Fibroblast of skin of scalp (primary cell): ENCODE measurements at places on chromosomes 1 and 21.
A peak's percentile ranks its signal among the peaks of the same experiment; 100 is the strongest.

DNA sequence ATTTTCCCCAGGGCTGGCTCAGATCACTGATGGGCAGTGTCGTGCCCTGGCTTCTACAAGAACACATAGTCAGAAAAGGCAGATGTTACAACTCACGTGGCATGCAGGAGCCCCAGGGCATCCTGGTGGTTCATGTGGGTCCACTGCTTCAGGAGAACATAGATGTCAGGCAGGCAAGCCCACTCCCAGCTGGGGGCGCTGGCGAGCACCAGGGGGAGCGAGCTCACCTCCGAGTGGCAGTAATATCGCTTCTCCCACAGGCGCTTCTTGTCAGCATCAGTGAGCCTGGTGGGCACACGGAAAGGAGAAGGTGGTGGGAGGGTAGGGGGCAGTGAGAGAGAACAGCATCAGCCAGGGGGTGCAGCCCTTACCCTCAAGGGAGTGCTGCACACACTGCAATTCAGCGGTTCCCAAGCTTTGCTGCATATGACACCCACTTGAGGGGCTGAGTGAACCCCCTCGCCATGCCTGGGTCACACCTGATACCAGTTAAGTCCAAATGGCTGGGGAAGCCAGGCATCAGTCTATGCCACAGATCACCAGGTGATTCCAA lies 34.3 kb upstream of the PPP1R15B start:
- DNase-seq, result peak; percentile 29

- DNase-seq, result no peak
Observed at GRCh38 chr21:32957545-32957944, 68.2 kb upstream of the OLIG2 start.

- peak; percentile 84 for DNase-seq
Observed at GRCh38 chr1:205543351-205544301, 39.2 kb downstream of the CDK18 start.

DNA sequence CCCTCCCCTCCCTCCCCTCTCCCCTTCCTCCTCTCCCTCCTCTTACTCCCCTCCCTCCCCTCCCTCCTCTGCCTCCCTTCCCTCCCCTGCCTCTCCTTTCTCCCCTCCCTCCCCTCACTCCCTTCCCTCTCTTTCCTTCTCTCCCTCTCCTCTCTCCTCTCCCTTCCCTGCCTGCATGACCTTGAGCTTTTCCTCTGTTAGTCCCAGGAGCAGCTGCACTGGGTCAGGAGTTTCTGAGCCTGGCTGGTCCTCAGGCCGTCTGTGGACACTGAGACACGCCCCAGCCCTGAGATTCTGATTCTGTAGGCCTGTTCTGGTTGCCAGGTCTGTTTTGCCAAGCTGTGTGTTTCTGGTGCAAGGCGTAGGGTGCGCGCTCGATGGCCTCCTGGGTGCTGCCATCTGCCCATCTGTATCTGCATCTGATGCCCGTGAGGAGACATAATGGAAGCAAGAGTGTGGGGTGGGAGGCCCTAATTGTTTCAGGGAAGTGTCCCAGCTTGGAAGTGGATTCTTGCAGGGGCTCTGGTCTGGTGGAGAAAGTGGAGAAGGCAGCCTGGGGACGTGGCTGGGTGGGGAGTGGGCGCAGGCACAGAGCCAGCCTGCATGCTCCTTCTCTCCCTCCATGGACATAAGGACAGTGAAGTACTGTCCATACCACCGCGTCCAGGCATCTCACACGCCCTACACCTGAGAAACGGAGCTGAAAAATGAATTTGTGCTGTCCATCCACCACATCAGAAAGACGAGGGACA lies 97.2 kb downstream of the WDR4 start:
- DNase-seq, result no peak

DNA sequence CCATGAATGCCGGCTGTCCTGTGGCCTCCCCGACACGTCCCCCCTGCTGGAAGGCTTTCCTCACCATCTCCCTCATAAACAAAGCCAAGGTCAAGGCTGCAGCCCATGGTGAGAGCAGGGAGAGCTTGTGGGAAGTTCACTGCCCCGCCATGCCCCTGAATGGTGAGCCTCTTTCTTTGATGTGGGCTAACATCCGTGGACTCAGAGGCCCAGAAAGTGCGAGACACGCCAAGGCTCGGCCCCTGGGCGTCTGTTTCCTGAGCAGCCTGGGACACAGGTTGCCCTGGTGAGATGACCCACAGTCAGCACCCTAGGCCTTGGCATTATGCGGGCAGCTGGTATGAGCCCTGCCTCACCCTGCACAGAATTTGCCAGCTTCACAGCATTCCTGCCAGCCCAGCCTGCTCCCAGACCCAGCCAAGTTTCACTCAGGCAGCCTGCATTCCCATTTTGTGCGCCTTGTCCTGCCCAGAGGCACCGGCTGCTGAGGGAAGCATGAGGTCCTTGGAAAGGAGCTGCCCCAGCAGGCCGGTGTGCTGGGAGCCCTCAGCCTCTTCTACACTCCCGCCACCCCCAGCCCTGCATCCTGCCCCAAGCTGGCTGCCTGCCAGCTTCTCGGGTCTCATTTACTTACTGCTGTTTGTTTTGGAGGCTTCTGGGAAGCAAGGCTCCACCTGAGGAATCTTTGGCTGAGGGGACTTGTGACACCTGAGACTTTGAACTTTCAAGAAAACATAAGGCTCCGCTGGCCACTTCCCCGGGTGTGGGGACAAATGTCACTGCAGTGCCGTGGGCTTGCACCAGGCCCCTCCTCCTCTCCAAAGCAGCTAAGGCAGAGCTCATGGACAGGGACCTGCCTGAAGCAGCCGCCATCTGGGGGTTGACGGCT lies 31.9 kb downstream of the NEK2 start:
- peak; percentile 20 for DNase-seq

DNA sequence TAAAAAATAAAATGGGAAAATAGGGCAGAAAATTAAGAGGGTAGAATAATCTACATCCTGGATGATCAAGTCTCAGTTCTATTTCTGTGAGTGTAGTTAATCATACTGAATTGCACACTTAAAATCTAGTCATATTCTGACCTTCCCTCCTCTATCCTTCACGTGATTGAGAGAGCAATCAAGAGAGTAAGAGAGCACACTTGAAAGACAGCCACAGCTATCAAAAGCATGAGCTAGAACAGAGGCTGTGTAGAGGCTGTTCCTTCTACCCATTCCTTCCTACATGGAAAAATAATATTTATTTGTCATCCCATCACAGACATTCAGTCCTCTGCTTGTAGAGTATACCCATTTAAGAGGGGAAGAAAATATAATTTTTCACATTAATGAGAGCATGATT lies 52.4 kb downstream of the PHC2 start:
- DNase-seq, result no peak

DNA sequence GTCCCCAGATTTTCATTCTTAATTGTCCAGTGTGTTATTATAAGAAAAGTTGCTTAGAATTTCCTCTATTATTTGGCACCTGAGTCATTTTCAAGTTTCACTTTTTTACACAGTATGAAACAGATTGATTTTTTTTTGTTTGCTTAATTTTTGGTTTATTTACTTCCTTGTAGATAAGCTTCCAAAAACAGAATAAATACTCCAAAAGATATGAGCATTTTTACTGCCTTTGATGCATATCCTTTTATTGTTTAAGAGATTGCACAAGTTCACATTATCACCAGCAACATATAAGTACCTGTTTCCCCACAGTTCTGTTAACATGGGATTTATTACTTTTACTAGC lies 36.3 kb upstream of the AHCYL1 start:
- DNase-seq, result no peak

- DNase-seq, result peak; percentile 86
Observed at GRCh38 chr1:1858382-1859086, 32.4 kb downstream of the GNB1 start.

GRCh38 chr1:75342786-75343185 lies 208.6 kb downstream of the LHX8 start:
- DNase-seq, result no peak

DNA sequence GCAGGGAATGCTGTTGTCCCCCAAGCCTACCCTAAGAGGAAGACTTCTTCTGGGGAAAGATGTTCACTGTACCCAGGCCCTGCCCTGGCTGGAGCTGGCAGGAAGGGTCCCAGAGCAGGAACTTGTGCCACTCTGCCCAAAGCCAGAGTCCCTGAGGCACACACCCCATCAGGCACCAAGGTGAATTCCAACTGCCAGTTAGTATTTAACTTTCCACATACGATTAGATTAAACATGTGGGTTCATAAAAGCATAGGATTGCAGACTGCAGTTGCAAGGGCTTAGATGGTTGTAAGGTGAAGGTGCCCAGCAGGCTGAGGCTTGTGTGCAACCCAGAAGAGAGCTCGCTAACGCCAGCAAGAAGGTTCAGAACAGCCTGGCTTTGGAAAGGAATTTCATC lies at the start of gene KCNE2:
KCNE2 (plus strand) TSS at position 274 of the 400 bp plus-strand sequence. CDS start 6,473 bp downstream, outside the sequence.
- DNase-seq, result no peak
